ENCODE measurements at places on chromosomes 16 and 17. TPM values are rescaled to one million over a fixed set of nuclear protein-coding genes. Genes with fewer than 3 reads are reported as not detected.

DNA sequence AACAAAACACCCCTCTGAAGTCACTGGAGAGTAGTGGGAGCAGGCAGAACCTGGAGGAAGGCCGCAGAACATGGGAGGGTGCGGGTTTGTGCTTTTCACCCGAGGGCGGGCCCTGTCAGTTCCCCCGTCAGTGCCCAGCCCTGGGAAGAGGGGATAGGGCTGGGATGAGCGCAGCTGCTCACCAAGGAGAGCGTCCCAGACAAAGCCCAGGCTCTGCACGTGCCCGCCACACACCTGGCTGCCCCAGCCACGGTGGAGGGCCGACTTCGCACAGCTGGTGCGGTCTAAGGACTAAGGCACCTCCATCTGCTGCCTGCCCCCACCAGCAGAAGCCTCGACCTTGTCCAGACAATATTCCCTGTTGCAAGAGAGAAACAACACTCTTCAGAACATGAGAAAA lies 39.5 kb downstream of the ZCCHC14 start:
- no peaks in the 10 kb centered on the region for H3K27me3 ChIP-seq
- H3K36me3 ChIP-seq: peaks cover 59% of the 10 kb centered on the region
- H3K27ac ChIP-seq: no peak overlapping the region

DNA sequence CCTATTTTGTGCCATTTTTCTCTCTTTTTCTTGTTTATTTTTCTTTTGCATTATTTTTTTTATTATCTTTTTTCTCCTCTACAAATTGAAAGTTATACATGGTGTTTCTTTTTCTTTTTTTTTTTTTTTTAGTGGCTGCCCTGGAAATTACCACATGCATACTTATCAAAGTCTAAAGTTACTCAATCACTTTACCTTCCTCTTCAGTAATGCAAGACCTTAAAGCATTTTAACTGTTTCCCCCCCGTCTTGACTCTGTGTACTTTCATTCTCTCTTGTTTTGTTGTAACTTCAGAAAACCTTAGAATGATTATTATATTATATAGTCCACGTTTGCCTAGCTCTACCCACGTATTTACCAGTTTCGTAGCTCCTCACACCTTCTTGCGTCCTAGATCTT lies 33.3 kb upstream of the SMPD3 start:
- no peaks in the 10 kb centered on the region for H3K36me3 ChIP-seq
- H3K4me3 ChIP-seq: no peak overlapping the region
- DNase-seq: no peak
- peaks cover 14% of the 10 kb centered on the region for H3K4me1 ChIP-seq
- no peak overlapping the region for H3K27ac ChIP-seq

The LCAT gene
- 12.8 TPM for total RNA-seq

DNA sequence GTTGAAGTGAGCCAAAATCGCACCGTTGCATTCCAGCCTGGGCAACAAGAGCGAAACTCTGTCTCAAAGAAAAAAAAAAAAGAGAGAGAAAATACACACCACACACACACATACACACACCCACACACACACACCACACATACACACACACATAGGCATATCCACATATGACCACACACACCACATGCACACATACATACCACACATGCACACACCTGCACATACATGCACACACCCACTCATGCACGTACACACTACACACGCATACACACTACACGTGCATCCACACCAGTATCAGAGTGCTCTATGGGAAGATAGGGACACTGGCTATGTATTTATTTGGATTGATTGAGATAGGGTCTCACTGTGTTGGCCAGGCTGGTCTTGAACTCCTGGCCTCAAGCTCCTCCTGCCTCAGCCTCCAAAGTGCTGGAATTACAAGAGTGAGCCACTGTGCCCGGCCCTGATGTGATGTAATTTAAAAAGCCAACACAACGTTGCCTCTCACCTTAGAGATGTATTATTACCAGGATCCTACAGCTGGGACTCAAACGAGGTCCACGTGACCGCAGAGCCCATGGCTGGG lies 17.8 kb upstream of the GINS2 start:
- H3K27me3 ChIP-seq: no peaks in the 10 kb centered on the region
- H3K4me1 ChIP-seq: no peaks in the 10 kb centered on the region
- H3K4me3 ChIP-seq: no peak overlapping the region
- H3K27ac ChIP-seq: no peak overlapping the region
- no peaks in the 10 kb centered on the region for H3K36me3 ChIP-seq
- no peak for DNase-seq

The NXPH3 gene
- 1.0 TPM for total RNA-seq

The SPEM3 gene
- total RNA-seq: not detected

Measured in stomach (tissue), 19 donors.